Activated T-helper 2 cell treated with anti-CD3 and anti-CD28 coated beads, Interferon-gamma antibody, Interleukin-2, Interleukin-4, amounts not matched to agents 10 μg/mL and 5 μg/mL and 100 μg/mL, durations not matched to agents 14 hours and 24 hours and 36 hours (primary cell): ENCODE measurements at places on chromosomes 2 and 18.

DNA sequence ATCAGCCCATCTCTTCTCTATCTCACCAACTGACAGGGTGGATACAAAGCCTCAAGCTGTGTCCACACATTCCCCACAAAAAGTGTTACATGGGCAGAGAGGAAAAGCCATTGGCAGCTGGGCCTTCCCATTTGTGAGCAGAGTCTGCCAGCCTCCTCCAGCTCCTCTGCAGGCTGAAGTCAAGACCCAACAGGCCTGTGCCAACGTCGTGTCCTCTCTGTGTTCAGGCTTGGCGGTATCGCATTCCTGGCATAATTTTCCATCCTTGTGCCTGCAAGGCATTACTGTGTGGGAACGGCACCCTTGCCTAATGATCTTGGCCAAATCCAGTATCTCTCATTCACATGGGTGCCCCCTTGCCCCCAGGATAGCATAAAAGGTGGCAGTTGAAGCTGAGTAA is 41.5 kb upstream of the APCDD1 start:
- H3K27ac ChIP-seq, result no peak overlapping the region
- no peak overlapping the region for H3K4me3 ChIP-seq
- H3K36me3 ChIP-seq, result no peaks in the 10 kb centered on the region
- H3K4me1 ChIP-seq, result no peaks in the 10 kb centered on the region
- no peaks in the 10 kb centered on the region for H3K27me3 ChIP-seq

- no peaks in the 10 kb centered on the region for H3K36me3 ChIP-seq
- peak overlapping the region; percentile 85 for H3K4me3 ChIP-seq
- H3K4me1 ChIP-seq, result peaks cover 11% of the 10 kb centered on the region
- no peak overlapping the region for H3K27ac ChIP-seq
- H3K27me3 ChIP-seq, result peaks cover 10% of the 10 kb centered on the region
- peak; percentile 22 for DNase-seq
Observed at GRCh38 chr18:48540251-48541025, 1.6 kb downstream of the CTIF start.

DNA sequence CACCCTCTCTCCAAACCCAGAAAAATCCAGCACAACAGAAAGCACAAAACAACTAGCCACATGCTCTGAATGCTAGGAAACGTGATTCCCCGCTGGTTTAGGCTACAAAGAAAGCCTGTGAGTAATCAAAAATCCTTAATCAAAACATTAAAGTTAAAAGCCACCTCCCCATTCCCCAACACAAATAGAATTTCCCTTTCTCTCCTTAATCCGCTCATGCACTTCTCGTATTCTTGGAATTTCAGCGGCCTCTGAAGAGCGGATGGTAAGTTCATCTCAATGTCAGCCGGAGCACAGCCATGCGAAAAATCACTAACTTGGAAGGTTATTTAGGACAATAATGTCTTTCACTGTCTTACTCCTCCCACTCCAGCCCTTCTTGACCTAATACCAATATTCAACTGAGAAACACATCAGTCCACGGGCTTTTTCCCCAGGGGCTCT is 126.7 kb downstream of the OSBPL1A start:
- no peaks in the 10 kb centered on the region for H3K36me3 ChIP-seq
- H3K4me3 ChIP-seq, result no peak overlapping the region
- H3K27me3 ChIP-seq, result peaks cover 66% of the 10 kb centered on the region
- DNase-seq, result no peak
- no peaks in the 10 kb centered on the region for H3K4me1 ChIP-seq

GRCh38 chr2:98927027-98927426 is 9.0 kb downstream of the CRACDL start:
- peaks cover 11% of the 10 kb centered on the region for H3K27me3 ChIP-seq
- DNase-seq, result no peak
- H3K4me3 ChIP-seq, result no peak overlapping the region
- no peaks in the 10 kb centered on the region for H3K4me1 ChIP-seq
- no peak overlapping the region for H3K27ac ChIP-seq

DNA sequence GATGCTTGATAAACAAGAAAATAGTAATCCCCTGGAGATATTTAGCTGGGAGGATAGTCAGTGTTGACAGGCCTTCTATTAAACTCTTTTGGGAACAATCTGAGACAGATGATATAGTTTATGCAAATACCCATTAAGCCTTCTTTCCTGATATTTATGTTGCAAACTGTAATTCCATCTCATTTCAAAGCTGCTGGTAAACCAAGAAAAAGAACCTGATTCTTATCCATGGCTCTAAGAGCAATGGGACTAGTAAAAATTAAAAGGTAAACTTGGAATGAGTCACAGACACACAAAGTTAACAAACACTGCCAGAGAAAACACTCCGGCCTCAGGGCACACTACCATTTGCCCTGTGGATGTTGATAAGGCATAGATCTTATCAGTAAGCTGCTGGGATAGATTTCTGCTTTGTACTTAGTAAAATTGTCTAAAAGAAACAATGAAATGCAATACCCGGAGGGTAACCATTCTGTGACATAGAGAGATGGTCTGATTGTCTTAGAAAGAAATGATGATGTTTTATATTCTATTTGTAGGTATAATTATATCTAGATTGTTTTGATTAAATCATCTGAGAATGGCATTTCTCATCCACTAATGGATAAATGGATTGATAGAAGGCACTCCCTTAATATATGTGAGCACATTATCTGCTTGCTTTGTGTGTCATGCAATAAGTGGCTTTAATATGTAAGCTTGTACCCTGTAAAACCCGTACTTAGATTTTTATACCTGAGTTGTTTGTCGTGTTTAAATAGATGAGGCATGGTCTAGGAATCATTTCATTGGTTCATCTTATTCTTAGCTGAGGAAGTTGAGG is 13.2 kb downstream of the GALR1 start:
- H3K36me3 ChIP-seq, result no peaks in the 10 kb centered on the region
- H3K4me1 ChIP-seq, result no peaks in the 10 kb centered on the region
- no peaks in the 10 kb centered on the region for H3K27me3 ChIP-seq
- no peak overlapping the region for H3K27ac ChIP-seq
